ENCODE measurements at places on chromosomes 13 and 19.
A peak's percentile ranks its signal among the peaks of the same experiment; 100 is the strongest.

DNA sequence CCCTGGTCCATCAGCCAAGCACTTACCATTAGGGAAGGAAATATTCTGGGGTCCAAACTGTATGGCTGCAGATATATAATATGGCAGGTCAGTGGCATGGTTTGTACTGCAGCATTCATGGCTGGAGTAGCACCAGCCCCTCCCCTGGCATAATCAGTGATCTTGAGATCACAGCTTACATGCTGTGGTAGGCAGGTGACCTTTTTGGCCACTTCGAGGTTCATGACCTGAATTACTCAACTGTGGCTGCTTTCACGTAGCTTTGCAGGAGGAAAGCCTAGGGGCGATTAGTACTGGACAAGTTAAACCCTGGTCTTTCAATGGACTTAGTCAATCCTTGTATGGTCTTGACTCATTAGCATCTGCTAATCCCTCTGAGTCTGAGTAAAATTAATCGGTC is 169.8 kb downstream of the SPRY2 start:
- DNase-seq, result peak; percentile 47

DNA sequence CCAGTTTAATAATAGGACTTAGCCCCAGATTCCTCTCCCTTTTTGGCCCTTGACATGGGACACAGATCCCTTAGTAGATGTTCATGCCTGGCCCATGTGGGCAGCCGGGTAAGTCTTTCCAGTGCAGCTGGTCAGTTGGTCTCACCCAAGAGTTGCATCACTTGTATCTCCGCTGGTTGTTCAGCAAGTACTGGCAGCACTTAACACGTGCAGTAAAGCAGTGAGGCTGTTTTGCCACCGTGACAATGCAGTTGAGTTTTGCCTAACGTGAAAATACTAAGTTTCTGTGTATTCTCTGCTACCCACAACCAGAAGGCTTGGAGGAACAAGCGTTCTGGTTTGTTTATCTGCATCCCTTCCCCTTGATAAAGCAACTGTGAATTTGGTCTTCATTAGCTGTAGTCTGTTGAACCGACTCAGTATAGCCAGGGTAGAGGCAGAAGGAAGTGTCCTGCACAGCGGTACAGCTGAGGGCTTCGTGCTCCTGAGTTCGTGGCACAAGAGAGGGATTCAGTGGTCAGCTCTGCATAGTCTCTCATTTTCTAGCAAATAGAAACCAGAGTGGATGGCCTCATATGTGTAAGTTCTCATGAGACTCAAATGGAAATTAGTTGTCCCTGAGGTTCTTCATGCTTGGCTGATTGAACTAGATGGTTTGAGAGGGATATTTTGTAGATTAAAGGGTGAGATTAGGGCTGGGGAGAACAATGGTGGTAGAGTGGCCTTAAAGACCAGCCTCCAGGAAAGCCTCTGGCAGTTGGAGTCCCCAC is 50.3 kb downstream of the ARHGEF7 start:
- no peak for DNase-seq

DNA sequence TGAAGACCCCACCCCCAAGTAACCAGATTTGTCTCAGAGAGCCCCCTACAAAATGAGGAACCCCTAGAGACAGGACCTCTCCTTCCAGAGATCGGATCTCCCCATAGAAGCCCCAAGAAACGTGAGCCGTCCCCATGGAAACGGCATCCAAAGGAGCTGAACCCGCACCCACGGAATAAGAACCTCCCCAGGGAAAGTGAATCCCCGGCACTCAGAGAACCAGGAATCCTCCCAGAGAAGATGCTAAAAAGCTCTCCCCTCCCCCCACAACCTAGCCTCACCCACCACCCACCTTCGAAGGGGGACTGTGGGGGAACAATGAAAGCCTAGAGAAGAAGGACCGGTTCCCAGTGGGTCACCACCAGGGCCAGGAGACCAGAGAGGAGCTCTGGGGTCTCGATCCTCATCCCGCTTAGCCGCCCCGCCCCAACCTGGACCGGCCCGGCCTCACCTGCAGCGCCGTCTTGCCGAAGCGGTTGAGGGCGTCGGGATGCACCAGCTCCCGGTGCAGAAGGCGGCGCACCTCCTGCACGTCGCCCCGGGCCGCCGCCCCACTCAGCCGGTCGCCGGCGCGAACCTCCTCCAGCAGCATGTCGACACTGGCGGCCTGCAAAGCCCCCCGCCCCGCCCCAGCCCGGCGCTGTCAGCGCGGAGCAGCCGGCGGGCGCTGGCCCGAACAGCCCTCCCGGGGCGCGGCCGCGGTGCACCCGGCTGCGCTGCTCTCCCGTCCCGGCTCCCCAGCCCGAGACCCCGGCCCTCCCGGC is 535 bp downstream of the CDKN2D start:
- DNase-seq, result no peak

GRCh38 chr19:47351548-47351947 is 2.4 kb downstream of the DHX34 start:
- DNase-seq, result no peak

GRCh38 chr13:74715718-74716117 is 581.5 kb upstream of the KLF12 start:
- DNase-seq, result no peak

GRCh38 chr13:61728471-61728870 is 312.8 kb upstream of the PCDH20 start:
- DNase-seq, result no peak

GRCh38 chr19:18865973-18866799 is 29.8 kb downstream of the CERS1 start:
- peak; percentile 58 for DNase-seq

DNA sequence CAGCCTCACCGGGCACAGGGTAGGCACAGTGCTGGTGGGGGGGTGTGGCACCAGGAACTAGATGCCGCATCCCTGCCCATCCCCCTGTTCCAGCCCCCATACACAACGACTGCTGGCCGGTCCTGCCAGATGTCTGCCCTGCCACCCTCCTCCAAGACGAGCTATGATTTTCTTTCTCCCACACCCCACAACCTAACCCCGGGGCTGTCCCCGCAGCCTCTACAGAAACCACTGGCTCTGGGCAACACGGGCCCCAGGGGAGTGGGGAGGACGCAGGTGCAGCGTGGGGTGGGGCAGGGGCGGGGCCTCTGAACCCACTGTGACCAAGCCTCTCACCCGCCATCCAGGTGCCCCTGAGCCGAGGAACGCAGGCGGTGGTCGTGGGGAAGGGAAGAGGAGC is 15.5 kb downstream of the PGLS start:
- DNase-seq, result no peak

GRCh38 chr19:54062643-54063042 is 1.1 kb downstream of the VSTM1 start:
- no peak for DNase-seq

DNA sequence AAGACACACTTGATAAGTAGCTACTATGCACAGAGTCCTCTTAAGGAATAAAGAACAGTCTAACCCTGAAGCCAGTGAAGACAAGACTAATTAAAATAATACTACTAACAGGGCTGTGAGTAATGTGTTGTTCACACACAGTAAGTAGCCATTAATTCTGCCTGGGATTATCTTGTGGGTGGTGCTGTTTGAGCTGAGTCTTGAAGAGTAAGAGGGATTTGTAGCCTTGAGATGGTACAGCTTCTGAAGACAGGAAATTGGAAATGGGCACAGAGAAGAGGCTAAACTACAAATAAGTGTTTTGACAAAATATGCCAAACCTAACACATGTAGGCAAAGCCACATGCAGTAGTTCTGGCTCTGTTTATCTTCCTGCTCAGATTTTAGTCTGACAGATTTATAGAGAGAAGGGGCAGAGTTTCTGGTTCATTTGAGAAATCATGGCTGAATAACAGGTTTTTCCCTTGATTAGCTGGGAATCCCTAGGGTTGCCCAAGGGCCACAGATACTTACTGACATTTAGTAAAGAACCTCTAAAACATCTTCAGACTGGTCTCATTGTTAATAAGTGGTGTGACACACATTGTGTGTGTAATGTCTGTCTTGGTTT is 38.0 kb downstream of the ITGBL1 start:
- peak; percentile 84 for DNase-seq

GRCh38 chr13:39313721-39314120 is 275.5 kb downstream of the NHLRC3 start:
- no peak for DNase-seq

DNA sequence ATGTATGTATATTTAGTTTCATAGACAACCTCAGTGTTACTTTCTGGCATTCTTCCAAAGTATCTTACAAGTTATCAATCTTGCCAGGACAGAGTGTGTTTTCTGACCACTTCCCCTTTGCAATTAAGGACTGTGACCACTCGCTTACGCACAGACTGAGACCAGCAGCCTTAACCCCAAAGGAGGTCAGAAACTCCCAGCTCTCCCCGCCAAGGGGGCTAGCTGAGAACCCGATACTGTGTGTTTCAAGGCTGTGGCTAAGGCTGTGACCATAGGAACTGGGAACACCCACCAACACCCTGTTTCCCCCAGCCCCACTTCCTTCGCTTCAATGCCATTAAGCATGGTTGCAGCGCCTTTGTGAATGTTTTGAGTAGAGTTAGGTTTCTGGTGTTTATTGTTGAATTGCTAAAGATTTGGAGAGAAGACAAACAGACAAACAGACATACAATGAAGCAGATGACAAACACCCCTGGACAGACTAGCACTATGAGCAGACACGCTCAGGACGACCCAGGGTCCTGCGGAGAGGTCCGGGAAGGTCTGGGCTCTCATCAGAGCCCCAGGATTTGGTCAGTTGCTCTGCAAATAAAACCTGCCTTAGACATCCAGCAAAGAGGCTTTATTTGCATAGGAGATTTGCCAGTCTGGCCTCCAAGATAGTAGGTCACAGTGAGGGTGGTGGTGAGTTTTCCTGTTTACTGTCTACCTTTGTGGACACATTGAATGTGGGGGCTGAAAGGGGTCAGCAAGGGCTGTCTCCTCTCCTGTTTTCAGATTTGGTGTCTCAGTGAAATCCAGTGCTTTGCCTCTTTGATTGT is 25.0 kb upstream of the TNFSF11 start:
- DNase-seq, result no peak

DNA sequence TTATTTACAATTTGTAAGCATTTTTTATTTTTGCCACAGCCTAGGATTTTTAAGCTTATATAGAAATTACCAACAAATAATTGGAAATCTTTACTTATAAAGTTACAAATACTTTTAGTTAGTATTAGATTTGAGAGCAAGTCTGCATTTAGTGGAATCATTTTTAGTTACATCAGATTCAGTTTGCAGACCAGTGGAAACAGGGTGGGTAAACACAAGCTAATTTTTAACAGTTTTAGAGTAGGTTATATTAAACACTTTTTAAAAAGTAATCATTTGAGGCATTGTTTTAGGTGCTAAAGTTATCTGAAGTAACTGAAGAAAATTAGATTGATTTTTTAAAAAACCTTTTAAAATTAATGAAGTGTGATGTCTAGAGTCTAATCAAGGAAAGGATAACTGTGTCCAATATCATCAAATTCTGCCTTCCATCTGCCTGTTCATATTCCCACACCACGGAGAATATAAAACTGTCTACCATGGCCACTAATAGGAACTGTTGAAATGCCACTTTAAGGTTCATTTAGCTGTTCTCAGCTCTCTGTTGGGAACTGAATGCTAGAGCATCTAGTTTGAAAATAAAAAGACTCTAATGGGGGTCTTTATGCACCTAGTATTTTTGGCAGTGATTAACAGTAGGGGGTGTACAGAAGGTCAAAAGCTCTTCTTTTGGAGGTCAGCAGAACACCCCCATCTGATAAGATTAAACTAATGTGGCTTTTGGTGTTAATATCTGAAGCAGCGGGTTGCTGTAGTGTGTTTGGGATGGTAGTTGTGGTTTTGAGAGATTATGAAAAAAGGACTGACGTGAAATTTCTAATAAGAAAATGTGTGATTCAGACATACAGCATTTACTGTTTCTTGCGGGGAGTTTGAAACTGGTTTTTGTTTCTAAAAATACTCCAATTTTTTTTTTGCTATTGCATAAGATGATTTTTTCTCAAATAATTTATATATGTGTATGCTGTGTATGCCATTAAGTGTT is 66.5 kb downstream of the NDFIP2 start:
- no peak for DNase-seq

DNA sequence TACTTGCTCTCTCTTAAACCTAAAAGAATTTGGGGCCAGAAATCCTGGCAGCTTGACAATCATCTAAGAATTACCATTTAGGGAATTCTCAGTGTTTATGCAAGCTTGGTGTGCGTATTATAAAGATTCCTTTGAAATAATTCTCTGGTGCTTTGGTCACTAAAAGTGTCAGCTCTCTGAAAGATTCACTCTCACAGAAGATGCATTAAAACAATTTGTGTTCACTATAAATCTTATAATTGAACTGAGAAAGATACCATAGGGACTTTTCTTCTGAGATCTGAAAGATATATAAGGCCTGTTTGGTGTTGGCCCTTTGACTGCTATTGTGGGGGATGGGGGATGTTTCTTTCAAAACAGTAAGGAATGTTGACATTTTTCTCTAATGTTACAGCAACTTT is 27.3 kb downstream of the EPSTI1 start:
- no peak for DNase-seq

- DNase-seq, result no peak
Observed at GRCh38 chr13:76929320-76929719, 19.0 kb upstream of the ACOD1 start.

- DNase-seq, result no peak
Observed at GRCh38 chr19:2503521-2504109, 27.7 kb downstream of the GADD45B start.

DNA sequence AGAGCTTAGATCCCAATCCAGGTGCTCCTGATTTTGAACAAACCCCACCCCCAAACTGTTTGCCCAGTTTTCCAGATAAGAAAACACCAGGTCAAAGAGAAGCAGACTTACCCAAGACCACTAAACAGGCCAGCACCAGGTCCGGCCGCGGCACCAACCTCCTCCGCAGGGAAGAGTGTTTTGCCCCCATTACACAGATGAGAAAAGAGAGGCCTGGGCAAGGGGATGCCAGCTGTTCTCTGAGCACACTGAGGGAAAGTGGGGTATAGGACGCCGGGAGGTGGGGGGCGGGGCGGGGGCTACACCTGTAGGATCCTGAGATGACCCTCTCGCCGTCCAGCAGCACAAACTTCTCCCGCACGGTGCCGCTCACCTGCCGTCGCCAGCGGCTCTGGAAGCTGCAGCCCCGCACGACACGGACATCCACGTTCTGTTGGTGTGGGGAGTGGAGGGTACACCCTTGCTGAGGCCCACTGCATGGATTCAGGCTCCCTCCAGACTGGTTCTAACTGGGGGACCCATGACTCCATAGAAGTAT is 3.1 kb downstream of the SPACA4 start:
- DNase-seq, result no peak

DNA sequence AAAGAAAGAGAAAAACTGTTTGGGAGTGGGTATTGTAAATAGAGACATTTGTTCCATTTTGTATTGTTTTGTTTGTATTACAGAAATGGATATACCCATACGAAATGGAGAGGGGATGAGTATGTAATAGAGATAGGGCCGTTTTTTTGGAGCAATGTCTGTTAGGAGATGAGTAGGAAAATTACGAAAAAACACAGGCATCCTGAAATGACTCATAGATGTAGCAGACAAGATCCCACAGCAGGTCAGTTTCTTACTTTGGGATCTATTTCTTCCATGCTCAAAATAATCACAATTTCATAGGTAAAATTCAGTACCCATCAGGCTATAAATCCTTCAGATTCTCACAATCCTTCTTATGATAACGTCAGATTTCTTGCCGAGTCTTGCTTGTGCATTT is 779.4 kb upstream of the SLITRK1 start:
- DNase-seq, result no peak

GRCh38 chr19:8081569-8082550 is 29.3 kb downstream of the CCL25 start:
- DNase-seq, result no peak

Measured in WERI-Rb-1 (cell line).